ENCODE measurements at places on chromosomes 11 and 22. TPM values are rescaled to one million over a fixed set of nuclear protein-coding genes. Genes with fewer than 3 reads are reported as not detected.

DNA sequence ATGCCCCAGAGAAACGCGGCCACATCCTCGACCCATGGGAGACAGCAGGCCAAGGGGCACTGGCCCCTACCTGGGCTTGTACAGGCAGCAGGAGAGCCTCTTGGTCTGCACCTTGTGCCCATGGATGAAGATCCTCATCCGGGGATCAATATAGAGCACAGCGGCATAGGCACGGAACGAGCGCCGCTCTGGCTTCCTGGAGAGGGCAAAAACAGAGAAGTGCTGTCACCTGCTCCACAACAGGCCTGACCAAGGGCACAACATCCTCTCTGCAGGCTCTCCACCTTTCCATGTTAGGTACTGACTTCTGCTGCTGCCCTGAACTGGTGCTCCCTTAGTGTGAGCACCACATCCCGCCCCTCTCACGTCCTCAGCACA lies 27.2 kb downstream of the MORC2 start:
- peak overlapping the region; percentile 67 for H3K4me3 ChIP-seq
- peak; percentile 26 for DNase-seq
- peaks cover 17% of the 10 kb centered on the region for H3K36me3 ChIP-seq
- peaks cover 43% of the 10 kb centered on the region for H3K4me1 ChIP-seq
- no peaks in the 10 kb centered on the region for H3K27me3 ChIP-seq

- no peak overlapping the region for H3K27ac ChIP-seq
- no peak for DNase-seq
- no peaks in the 10 kb centered on the region for H3K36me3 ChIP-seq
- H3K4me1 ChIP-seq = no peaks in the 10 kb centered on the region
- no peak overlapping the region for H3K4me3 ChIP-seq
Observed at GRCh38 chr11:78829146-78829545, 254.5 kb upstream of the NARS2 start.

DNA sequence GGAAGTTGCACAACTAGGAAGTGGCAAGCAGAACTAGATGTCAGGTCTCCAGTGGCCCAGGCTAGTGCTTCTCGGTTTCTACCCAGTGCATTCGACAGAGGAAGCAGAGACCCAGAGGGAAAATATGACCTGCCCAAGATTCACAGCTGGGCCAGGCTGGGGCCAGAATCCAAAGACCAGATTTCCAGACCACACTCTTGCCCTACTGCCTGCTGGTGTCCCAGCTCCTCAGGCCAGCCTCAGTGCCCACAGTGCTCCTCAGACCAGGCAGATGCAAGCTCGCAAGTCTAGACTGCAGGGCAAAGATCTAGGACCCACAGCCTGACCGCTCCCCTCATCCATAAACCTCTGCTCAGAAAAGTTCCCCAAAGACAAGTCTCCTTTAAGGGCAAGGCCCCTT lies 262.6 kb downstream of the BUD13 start:
- H3K4me3 ChIP-seq = no peak overlapping the region
- no peaks in the 10 kb centered on the region for H3K4me1 ChIP-seq
- no peak for DNase-seq
- H3K36me3 ChIP-seq = no peaks in the 10 kb centered on the region
- H3K27ac ChIP-seq = no peak overlapping the region
- no peaks in the 10 kb centered on the region for H3K27me3 ChIP-seq

DNA sequence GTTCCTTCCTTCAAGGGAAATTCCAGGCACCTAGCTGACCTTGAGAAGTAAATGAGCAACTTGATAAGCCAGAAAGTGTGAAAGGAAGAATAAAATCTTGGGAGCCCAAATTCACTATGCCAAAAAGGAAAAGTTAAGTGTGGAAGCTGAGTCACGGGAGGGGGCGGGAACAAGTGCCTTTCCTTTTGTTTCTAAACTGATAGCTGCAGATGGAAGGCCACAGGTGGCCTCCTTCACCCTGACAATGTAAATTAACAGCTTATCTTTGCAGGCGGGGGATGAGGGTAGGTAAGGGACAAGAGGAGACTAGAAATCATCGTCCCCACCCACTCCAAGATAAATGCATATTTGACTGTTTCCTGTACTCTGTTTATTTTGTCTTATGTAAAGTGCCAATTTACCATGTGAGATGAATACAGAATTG lies 36.4 kb upstream of the TREH start:
- DNase-seq = no peak
- H3K4me3 ChIP-seq = no peak overlapping the region
- no peaks in the 10 kb centered on the region for H3K27me3 ChIP-seq
- H3K36me3 ChIP-seq = no peaks in the 10 kb centered on the region

DNA sequence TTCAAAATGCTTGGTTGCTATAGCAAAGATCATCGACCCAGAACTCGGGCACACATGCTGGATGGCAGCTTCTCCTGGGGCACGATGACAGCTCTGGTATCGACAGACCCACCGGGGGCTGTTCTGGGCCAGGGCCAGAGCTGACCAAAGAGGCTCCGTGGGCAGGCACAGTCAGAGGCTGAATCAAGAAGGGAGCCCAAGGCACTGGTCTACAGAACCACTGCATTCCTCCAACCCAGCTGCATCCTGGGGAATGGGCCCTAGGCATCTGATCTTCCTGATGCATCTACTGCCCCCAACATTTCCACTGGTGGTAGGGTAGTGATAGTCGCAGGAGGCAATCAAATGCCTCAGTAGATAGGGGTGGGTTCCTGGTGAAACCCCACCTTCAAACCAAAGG lies 470.3 kb downstream of the TBC1D22A start:
- H3K36me3 ChIP-seq = no peaks in the 10 kb centered on the region
- H3K27ac ChIP-seq = no peak overlapping the region
- H3K4me1 ChIP-seq = no peaks in the 10 kb centered on the region
- no peaks in the 10 kb centered on the region for H3K27me3 ChIP-seq
- H3K4me3 ChIP-seq = no peak overlapping the region

DNA sequence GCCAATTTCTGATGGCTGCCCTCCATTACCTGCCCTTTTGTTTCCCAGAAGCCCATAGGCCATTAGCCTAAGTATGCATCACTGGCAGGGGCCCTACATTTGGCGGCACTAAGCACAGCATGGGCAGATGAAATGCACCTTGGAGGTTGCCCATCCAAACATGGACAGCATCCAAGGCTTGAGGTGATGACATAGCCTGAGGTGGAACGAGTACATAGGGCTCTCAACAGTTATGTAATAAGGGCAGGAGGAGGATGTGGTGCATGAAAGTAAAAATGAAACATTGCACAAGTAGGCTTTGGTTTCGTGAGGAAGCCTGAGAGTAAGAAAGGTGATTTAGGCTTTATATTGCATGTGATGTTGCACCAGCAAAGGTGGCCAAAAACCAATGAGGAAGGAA lies 148.1 kb downstream of the FAM76B start:
- no peaks in the 10 kb centered on the region for H3K36me3 ChIP-seq
- H3K4me1 ChIP-seq = peaks cover 21% of the 10 kb centered on the region
- no peaks in the 10 kb centered on the region for H3K27me3 ChIP-seq
- DNase-seq = peak; percentile 64
- H3K27ac ChIP-seq = peak overlapping the region; percentile 54
- no peak overlapping the region for H3K4me3 ChIP-seq

- H3K4me1 ChIP-seq = peaks cover 16% of the 10 kb centered on the region
- H3K4me3 ChIP-seq = no peak overlapping the region
- no peak overlapping the region for H3K27ac ChIP-seq
- DNase-seq = no peak
- no peaks in the 10 kb centered on the region for H3K36me3 ChIP-seq
Observed at GRCh38 chr11:14327116-14327515, 31.9 kb downstream of the RRAS2 start.

DNA sequence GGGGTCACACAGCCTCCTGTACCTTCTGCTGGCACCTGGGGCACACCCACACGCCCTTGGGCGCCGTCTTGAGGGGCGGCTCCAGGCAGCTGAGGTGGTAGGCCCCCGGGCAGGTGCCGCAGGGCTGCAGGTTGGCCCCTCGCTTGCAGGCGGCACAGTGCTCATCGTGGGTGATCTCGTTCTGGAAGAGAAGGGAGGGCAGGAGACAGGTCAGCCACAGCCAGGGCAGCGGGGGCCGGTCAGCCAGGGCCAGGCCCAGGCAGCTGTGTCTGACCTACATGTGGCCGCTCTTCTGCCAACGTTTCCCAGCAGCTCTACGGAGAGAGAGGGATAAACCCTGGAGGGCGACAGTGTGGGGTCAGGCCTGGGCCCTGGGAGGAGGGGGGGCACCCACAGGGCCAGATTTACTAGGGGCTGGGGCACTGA lies 121.9 kb downstream of the PHF21B start:
- no peak overlapping the region for H3K27ac ChIP-seq
- no peaks in the 10 kb centered on the region for H3K36me3 ChIP-seq
- no peaks in the 10 kb centered on the region for H3K4me1 ChIP-seq
- H3K4me3 ChIP-seq = no peak overlapping the region
- H3K27me3 ChIP-seq = no peaks in the 10 kb centered on the region
- DNase-seq = no peak

- H3K4me3 ChIP-seq = no peak overlapping the region
- H3K36me3 ChIP-seq = peaks cover 20% of the 10 kb centered on the region
- no peak overlapping the region for H3K27ac ChIP-seq
- no peaks in the 10 kb centered on the region for H3K27me3 ChIP-seq
- DNase-seq = no peak
Observed at GRCh38 chr11:78218707-78219492, 30.2 kb downstream of the USP35 start.

The FGF4 gene
- total RNA-seq = not detected

The NUMA1 gene
- 226 TPM for total RNA-seq

The NDUFS8 gene
- total RNA-seq = 87.6 TPM

The PHETA2 gene
- total RNA-seq = 3.9 TPM
